ENCODE measurements at places on chromosomes 6 and 20.
A peak's percentile ranks its signal among the peaks of the same experiment; 100 is the strongest.

DNA sequence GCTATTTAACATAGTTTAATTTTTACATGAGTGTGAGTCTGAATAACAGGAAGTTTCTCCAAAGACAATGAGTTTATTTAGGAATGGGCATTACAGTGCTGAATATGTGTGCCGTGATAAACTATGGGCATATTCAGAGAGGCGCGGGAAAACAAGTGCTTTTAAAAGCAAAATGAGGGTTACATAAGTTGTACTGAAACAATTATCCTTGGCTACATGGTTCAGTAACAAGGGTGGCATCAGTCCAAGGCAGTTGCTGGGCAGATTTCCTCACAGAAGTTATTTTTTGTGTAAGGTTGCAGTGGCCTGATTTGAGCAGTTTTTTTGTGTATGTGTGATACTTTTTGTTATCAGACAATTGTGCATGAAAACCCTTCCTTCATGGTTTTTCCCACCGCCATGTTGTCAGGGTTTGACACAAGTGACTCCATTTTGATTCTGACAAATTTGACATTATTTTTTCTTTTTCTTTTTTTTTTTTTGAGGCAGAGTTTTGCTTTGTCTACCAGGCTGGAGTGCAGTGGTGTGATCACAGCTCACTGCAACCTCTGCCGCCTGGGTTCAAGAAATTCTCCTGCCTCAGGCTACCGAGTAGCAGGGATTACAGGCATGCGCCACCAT is 22.3 kb upstream of the PXDC1 start:
- DNase-seq: no peak

DNA sequence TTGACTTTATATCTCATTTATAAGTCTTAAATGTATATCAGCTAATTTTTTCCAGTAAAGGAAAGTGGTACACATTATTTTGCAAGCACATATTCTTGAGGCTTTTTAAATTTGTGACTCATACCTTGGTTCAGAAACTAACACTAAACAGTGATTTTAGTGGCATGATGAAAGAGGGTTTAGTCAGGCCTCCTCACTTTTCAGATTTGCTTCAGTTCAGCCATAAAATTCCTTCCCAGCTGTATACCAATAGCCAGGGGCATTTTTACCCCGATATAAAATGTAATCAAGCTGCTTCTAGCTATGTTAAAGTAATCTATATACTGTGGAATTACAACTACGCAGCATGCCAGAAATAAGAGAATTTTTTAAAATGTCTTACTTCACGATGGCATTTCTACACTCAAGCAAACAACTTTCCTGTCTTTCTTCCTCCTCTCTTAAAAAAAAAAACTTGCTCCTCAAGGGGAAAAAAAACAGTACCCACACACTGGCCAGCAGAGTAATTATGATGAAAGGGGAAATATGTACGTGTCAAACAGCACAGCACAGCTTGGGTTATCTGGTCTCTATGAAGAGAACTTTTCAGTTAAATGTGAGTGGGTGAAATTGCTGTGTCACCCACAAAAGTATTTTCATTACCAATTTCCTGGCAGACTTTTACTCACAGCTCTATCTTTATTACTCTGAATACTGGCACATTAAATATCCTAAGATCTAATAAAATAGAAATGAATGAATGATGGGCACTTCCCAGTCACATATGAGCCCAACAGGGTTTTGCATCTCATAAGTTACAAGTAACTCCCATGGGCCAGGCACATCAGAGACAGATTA is 244.8 kb upstream of the TENT5A start:
- DNase-seq: no peak

DNA sequence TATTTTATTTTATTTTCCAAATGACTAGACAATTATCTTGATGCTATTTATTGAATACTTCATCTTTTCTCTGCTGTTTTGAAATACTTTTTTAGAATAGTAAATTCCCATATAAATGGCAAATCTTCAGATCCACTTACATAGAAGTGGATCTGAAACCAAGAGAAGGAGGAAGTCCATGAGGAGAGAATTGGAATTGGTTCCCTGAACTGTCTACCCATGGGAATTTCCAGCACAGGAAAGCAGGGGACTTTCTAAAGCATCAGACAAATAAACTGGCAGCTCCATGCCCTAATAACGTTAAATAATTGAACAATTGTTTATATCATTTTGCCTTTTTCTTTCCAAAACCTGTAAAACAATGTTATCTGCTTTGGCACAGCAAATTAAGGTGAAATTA is 47.1 kb upstream of the PNRC1 start:
- DNase-seq: no peak

DNA sequence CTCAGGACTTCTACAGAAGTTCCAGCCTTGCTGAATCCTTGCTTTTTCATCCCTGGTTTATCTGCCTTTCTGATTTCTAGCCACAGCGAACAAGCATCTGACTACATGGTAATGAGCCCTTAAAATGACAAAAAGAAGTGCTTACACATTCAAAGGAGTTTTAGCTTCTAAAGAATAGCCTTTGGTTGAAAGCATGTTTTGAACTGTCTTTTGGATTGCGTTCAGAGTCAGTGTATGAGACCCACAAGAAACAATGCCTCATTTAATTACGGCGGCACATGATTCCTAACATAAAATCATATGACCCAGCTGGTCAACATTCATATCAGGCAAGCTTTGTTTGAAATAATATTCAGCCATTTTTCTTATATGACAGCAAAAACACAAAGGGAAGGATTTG is 784.2 kb downstream of the KIF16B start:
- DNase-seq: peak; percentile 72

GRCh38 chr20:11331096-11331495 is 586.6 kb upstream of the BTBD3 start:
- DNase-seq: no peak

- no peak for DNase-seq
Observed at GRCh38 chr20:22583773-22584521, 425 bp downstream of the FOXA2 start.

GRCh38 chr6:136582711-136583471 is 32.7 kb upstream of the MAP7 start:
- no peak for DNase-seq

DNA sequence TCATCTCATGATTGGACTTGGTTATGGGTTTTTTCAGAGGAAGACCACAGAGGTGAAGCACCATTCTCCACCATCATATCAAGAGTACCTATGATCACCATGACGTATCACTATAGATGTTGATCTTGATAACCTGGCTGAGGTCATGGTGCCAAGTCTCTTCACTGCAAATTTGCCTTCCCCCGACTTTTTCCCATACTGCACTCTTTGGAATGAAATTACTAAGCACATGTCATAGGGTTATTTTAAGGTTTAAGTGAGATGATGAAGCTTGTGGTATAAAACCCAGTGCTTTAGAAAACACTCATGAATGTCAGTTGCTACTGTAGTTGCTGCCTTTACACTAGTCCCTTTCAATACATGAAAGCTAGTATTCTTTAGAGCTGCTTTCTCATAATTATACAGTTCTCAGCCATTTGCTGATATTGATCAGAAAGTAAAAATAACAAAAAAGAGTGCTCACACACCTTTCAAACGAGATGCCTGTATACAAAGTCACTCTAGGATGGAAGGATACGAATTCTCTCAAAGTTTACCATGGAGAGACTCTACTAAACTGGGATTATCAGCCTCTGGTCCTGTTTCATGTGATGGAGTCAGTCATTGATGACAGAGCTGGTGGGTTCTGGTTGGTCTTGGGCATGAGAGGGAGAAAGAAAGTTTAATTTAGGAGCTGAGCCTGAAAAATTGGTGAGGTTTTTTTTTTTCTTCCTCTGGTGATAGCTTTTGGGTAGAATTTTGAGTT is 228.1 kb downstream of the PRL start:
- no peak for DNase-seq

DNA sequence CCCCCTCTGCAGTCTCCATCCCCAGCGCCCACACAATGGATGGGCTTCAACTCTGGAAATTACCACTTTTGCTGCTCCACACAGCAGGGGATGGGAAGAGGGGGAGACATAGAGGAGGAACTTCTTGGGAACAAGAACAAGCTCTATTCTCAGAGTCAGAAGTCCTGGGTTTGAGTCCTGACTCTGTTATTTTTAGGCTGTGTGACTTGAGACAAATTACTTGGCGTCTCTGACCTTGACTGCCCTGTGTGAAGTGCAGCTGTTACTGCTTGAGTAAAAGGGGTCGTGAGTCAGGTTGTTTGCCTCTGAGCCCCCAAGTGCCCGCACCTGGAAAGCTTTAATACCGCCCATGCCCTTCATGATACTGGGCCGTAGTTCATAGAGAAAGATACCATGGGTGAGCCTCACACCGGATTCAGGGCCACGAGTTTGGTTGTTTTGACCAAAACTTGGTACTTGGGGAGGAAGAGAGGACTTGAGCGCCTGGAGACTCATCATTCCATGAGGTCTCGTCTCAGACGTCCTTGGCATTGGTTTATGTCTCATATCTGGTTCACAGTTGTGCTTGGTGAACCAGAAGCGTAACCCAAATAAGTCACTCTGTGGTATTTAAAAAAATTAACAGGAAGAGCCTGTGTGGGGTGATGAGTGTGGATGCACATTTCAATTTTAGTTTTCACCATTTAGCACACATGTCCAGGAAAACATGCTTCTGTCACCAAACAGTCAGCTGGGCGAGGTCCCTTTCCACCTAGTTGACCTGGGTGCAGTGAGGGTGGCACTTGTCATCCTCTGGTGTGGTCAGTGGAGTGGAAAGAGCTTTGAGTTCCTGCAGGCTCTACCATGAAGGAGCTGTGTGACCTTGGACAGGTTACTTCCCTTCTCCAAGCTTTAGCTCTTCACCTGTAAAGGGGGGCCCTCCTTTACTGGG is 75.6 kb downstream of the CDC5L start:
- no peak for DNase-seq

DNA sequence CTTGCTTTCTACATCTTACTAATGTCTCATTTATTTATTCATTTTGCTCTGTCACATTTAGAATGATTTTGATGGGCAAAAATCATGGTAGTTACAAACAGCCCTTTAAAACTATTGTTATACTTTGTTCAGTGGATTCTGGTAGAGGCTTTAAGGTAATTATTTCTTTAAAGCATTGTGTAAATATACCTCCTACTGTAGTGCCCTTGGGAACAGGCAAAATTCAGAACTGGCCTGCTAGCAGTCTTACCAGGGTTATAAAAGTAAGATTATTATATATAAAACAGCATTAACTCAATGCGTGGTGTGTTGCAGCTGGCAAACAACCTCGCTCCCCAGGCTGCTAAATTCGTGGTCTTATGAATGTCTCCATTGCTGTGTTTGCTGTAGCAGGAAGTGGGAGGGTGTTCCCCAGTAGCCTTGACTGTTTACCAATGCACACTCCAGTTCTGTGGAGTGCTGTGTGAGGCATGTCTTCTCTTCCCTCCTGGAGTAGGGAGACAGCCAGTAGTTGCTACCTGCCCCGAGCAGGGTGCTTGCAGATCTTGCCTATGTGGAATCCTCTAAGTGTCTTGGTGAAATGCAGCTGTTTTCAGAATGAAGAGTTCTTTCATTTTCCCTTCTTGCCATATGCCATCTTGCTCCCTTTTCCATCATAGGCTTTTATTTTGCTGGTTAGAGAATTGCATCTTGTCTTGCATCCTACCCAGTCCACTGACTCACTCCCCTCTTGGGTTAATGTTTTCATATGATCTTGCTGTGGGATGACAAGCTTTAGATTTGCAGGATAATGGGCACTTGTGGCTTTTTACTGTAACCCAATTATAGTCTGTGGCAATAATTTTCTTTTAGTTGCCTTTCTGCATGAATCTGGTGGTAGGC is 45.3 kb downstream of the IGF2R start:
- DNase-seq: no peak

DNA sequence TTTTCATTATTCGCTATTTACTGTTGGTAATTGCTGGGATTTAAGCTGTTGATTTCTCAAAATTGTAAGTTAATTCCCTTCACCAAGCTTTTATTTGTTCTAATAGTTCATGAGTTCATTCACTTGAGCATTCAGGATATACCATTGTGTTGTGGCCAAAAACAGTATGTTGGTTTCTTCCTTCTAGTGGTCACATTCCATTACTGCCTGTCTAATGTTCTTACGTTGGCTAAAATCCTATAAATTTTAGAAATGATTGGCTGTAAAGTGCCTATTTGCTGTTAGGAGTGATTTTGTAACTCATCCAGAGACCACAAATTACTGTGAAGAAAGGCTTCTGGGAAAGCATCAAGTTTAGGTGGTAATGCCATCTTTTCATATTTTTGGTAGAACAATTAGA is 76.3 kb downstream of the FARS2 start:
- DNase-seq: no peak

DNA sequence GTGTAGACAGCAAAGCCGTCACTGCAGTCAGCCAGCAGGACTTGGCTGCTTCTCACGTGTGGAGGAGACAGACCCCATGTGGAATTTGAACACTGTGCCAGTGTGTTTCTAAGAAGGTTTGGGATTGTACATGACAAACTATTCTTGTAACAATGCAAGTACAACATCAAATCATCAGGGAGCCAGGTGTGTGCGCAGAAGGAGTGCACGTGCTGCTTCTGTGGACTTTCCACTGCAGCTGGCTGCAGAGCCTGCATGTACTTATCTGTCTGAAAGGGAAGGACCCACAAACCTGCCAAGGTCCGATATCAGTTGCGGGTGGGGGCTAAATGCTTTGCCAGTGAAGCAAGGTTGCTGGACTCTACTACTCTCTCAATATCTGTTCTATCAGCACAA is 211.6 kb downstream of the WDR27 start:
- no peak for DNase-seq

DNA sequence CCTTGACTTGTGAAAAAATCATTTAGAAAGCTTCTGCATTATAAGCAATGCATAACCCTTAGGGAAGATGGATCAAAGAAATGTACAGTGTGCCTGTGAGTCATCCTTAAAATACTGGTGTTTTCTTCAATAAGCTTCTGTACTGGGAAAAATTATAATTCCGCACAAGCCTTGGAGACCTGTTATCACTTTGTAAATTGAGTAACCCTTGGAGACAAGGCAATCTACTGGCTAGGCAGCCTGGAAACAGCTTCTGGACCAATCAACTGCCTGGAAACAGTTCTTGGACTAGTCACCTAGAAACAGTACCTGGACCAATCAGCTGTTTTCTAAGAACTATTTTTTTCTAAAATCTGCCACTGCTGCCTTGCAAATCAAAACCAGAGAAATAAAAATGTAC is 25.8 kb upstream of the RNGTT start:
- DNase-seq: peak; percentile 13

DNA sequence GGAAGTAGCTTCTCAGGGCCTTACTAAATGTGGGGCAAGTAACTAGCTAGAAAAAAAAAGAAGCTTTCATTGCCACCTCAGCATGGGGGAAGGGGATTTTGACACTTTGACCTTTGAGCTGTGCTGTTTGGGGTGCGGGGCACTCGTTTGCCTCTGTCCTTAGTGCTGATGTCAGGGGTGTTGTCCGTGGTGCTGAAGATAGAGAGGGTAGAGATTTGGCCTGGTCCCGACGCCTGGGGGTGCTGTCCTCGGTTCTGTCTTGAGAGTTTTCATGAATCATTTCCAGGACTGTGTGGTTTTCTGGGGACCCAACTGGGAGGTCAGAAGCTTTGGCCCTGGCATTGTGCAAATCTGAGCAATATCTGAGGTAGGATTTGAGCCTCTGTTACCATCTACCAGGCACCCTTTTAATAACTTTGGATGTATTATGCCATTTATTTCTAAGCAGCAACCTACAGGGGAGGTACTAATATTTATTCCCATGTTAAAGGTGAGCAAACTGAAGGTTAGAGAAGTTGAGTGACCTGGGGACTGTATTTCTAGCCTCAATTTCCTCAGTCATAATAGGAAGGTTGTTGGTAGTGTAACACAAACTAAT is 78.0 kb downstream of the DLGAP4 start:
- DNase-seq: no peak

- DNase-seq: no peak
Observed at GRCh38 chr6:19669206-19669605, 168.0 kb upstream of the ID4 start.

Measured in midbrain (tissue), 1 donor.